ENCODE measurements at places on chromosomes 1 and 21.
A peak's percentile ranks its signal among the peaks of the same experiment; 100 is the strongest.

DNA sequence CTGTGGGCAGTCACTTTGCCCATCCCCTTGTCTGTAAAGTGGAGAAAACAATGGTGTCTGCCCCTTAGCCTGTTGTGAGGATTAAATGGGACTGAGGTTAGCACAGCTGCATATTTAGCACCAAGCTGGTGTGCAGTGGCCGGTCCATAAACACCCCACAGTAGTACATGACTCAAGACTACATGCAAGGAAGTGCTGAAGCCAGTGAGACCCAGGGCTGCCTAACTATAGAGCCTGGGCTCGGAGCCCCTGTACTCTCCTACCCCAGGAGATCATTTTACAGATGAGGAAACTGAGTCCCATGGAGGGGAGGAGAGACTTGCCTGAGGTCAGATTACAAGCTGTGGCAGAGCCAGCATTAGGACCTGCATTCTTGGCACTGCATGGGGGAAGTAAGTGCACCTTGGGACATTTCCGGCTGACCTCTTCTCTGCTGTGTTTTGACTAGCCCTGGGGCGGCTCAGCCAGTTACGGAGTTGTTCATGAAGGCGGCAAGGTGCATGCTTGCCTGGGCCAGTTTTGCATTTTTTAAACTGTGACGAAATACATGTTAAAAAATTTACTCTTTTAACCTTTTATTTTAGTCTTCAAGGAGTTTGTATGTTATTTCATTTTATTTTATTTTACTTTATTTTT lies 3.2 kb downstream of the SERINC2 start:
- ATAC-seq = no peak

DNA sequence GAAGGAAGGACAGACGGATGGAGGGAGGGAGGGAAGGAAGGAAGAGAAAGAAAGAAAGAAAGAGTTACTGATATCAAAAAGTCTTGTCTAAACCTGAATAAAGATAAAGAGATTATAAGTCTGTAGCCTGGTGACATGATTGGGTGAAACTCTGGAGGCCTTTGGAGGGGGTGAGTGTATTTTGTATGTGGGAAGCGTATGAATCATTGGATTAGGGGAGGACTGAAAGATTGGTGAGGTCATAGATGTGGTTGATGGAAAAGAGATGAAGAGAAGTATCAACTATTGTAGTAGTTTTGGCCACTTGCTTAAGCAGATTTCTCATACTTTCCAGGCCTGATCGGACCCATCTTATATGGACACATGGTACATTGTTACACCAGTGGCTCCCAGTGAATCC lies 11.5 kb upstream of the KCNJ6 start:
- ATAC-seq = no peak

DNA sequence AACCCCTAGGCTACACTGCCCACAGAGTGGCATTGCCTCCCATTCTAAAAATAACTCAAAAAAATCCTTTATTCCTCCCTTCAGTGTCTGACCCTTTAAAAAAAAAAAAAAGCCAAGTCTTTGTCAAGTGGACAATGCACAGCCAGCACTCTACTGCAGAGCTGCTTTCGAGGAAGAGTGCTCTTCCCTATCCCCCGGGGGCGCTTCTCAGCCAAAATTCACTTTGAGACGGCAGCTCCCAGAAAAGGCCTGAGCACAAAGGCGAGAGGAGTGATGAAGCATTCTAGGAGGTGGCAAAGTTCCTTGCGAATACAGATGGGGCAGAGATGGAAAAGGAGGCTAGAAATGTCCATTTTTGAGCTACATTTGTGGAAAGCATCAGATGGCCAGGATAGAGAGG lies 23.3 kb downstream of the EPHA10 start:
- no peak for ATAC-seq

- no peak for ATAC-seq
Measured at GRCh38 chr1:214403431-214403830, 122.5 kb downstream of the SMYD2 start.

- ATAC-seq = no peak
Measured at GRCh38 chr1:100810360-100810759, 84.3 kb downstream of the EXTL2 start.

- ATAC-seq = no peak
Measured at GRCh38 chr21:45580576-45581321, 38.5 kb upstream of the SLC19A1 start.

DNA sequence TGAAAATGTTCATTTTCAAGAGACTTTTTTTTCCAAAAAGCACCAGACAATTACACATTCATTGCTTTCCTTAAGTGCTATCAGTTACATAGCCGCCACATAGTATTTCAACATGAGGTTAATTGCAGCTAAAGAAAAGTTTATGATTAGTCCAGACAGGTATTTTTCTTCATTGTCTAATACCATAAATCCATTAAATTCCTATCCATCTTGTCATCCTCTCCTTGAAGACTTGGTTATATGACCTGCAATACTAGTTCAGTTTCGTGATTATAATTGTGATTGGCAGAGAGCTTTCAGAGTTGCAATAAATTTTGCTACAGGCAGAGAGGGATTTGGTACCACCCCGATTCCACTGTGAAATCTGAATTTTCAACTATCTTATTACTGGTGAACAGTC lies 437.7 kb downstream of the GPATCH2 start:
- no peak for ATAC-seq

GRCh38 chr1:221699577-221699976 lies 42.3 kb downstream of the DUSP10 start:
- no peak for ATAC-seq

- no peak for ATAC-seq
Measured at GRCh38 chr1:109309347-109309746, 2.5 kb upstream of the MYBPHL start.

DNA sequence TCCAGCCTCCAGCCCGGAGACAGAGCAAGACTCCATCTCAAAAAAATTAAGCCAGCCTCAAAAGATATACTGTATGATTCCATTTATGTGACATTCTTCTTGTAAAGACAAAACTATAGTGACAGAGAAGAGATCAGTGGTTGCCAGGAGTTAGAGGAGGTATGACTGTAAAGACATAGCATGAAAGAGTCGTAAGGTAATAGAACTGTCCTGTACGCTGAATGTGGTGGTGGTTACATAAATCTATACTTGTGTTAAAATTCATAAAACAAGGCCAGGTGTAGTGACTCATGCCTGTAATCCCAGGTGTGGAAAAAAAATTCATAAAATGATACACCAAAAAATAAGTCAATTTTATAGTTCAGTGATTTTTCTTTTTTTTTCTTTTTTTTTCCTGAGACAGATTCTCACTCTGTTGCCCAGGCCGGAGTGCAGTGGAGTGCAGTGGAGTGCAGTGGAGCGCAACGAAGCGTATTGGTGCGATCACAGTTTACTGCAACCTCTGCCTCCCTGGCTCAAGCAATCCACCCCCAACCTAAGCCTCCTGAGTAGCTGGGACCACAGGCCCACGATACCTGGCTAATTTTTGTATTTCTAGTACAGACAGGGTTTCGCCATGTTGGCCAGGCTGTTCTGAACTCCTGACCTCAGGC lies 84.9 kb upstream of the CXADR start:
- ATAC-seq = no peak

GRCh38 chr1:12567288-12567819 lies 50.7 kb downstream of the DHRS3 start:
- ATAC-seq = no peak

GRCh38 chr1:58060559-58061170 lies 485.9 kb downstream of the OMA1 start:
- no peak for ATAC-seq

DNA sequence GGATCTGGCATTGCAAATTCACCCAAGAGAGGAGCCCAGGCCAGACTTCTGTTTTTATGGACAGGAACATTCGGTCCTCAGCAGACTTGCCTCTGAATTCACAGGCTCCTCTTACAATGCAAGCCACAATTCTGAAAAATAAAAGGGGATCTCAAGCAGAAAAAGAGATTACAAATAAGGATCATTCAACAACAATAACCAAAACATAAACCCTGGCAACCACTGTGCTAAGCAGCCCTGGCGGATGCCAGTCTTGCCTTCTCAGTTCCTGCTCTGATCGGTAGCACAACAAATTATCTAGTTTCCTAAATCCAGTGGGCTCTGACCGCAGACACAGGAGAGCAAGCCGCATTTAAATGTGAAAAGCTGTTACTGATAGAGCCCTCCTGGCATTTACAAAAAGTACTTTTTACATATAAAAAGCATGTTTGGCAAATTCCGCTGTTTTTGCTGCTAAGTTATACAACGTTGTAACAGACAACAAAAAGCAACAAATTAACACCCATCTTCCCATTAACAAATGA lies 123.4 kb upstream of the FOXD3 start:
- no peak for ATAC-seq

DNA sequence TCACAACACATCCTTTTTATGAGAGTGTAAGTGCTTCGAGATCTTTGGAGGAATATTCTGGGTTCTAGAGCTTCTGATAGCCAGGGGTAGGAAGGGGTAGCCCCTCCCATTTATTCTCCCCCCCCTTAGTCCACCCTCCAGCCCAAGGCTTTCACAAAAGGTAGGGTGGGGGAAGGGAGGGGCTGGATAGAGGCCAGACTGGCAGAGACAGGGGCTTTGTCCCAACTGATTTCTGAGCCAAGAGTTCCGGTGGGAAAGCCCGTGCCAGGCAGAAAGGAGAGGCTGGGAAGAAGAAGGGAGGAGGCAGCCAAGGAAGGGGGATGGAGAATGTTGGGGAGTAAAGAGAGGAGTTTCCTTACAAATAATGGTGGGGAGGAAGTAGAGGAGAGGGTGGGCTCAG lies 3.1 kb downstream of the BCAN start:
- no peak for ATAC-seq

- no peak for ATAC-seq
Measured at GRCh38 chr1:37672136-37672870, 20.0 kb upstream of the CDCA8 start.

GRCh38 chr1:109763646-109764415 lies at the start of gene EPS8L3:
Gene EPS8L3 (minus strand): TSS chr1:109763923. CDS start chr1:109761749, 2,174 bp downstream.
- peak; percentile 20 for ATAC-seq

GRCh38 chr1:232766241-232766890 lies 38.9 kb upstream of the MAP10 start:
- no peak for ATAC-seq

- ATAC-seq = no peak
Measured at GRCh38 chr1:29836651-29837646, 600.6 kb downstream of the PTPRU start.

DNA sequence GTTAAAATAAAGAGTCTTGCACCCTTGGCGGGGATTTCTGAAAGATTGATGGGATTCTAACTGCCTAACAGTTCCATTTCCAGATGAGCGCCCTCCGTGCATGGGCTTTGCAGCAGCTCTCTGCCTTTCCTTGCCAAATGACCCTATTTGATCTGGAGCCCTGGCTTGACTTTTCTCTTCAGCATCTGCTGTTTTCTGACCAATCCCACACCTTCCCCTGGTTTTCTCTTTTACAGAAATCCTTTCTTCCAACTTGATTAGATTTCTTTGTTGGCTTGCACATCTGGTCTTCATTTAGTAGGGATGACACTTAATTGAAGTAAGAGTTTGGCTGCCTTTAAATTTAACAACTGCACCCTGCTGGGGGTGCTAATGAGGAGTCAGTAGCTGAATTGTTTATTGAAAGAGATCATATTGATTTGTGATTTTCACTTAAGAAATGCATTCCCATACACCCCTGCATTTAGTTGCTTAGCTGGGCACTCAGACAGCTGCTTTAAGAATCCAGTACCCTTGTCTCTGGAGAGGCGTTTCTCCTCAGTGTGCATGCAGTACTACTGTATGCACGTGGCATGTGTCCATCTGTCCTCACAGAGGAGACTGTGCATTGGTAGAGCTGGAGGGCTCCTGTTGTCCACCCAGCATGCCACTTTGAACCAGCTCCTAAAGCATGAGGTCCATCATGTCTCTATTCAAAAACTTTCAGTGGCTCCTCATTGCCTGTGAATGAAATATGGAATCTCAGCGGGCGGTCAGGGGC lies 99.7 kb downstream of the NOS1AP start:
- ATAC-seq = no peak

GRCh38 chr1:75316230-75316629 lies 182.0 kb downstream of the LHX8 start:
- ATAC-seq = no peak

DNA sequence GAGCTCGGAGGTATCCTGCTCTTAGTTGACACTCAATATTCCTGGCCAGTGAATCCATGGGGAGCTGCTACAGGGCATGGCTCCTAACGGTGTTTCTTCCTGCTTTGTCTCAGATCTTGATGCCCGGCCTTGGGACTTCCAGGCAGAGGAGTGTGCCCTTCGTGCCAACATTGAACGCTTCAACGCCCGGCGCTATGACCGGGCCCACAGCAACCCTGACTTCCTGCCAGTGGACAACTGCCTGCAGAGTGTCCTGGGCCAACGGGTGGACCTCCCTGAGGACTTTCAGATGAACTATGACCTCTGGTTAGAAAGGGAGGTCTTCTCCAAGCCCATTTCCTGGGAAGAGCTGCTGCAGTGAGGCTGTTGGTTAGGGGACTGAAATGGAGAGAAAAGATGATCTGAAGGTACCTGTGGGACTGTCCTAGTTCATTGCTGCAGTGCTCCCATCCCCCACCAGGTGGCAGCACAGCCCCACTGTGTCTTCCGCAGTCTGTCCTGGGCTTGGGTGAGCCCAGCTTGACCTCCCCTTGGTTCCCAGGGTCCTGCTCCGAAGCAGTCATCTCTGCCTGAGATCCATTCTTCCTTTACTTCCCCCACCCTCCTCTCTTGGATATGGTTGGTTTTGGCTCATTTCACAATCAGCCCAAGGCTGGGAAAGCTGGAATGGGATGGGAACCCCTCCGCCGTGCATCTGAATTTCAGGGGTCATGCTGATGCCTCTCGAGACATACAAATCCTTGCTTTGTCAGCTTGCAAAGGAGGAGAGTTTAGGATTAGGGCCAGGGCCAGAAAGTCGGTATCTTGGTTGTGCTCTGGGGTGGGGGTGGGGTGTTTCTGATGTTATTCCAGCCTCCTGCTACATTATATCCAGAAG lies 16.7 kb downstream of the ALX3 start:
- peak; percentile 68 for ATAC-seq

DNA sequence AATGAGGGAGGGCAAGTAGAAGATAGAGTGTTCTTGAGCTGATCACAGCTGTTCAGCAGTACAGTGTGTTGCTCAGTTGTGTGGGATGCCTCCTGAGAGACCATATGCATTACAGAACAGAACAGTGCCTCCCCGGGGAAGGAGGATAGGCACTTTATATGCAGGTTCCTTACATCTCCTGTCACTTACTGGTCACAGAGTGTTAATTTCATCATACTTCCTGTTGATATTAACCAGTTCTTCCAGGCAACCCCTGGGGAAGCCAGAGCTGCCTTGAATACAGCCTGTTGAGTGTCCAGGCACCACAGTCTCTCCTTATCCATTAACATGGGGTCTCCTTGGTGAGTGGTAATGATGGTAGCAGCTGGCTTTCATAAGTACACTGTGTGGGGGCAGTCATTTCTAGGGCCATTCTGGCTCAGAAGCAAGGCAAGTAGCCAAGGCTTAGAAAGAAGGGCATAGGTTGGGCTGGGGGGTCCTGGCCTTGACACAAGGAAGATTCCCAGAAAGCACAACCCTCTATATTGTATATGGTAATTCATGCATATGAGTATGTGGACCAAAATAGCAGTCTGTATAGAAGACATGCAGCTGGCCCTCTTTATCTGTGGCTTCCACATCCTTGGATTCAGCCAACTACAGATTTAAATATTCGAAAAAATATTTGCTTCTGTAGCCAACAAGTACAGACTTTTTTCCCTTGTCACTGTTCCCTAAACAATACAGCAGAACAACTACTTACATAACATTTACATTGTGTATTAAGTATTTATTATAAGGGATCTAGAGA lies 142.4 kb downstream of the ZP4 start:
- no peak for ATAC-seq
